ENCODE measurements at places on chromosomes 2 and 18.

DNA sequence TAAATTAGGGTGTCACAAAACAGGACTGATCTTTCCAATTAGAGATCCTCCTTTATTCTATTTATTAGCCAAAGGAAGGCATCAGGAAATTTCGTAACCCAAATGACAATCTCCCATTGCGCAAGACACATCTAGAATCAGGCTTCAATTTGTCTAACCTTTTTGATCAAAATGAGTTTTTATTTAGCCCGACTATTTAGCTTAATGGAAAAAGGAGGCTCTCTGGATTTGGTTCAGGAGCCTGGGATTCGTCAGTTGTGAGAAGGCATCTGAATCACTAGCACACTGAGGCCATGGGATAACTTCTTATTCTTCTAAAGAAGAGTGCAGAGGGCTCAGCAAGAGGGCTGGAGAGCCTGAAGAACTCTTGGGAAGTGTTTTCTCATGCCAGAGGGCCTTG lies 332.1 kb upstream of the ETAA1 start:
- no peak for DNase-seq

DNA sequence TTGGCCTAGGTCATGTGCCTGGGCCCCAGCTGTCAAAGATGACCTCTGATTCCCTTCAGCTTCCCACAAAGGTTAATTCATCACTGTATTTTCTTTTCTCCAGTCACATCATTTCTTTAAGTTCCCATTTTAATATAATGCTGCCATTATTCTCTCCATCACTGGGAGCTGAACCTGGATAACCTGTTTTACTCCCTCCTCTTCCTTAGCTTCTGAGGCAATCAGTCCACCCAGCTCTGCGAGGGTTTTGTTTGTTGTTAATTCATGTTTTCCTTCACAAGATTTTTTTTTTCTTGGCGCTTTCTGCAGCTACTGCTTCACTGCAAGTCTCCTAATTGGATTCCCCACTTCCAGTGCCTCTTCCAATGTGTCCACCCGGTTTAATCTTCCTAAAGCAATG lies 5.1 kb upstream of the EML4 start:
- no peak for DNase-seq

- DNase-seq = no peak
Measured at GRCh38 chr2:164655750-164656149, 34.5 kb upstream of the GRB14 start.

GRCh38 chr2:237181844-237182243 lies 96.2 kb downstream of the COPS8 start:
- no peak for DNase-seq

DNA sequence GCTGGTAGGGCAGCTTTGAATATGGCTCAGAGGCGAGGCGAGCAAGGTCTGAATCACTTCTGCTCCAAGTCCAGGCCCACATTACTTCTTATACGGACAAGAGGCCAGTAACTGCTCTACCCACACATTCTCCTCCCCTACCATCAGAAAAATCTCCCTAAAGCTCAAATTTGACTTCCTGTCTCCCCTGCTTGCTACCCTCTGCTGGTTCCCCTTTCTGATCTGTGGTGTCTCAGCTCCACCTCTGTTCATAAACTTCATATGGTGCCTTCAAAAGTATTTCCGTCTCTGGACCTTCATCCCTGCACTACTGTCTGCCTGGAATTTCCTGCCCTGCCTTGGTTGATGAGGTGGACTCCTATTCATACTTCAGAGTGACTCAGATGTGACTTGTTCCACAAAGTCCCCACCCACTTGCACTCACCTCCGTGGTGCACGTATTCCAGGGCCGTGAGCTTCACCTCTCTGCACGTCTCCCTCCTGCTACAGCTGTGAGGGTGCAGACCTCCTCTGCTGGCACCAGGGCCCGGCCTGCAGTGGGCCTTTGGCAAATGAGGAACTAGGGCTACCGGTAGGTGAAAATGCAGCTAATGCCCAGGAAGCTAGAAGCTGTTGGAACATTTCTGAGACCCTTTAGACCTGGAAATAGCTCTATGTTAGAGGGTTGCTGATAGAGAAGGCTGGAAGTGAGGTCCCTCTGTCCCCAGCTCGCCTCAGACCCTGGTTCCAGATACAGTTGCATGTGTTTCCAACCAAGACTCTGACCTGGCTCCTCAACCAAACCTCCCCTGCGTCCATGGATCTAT lies 24.6 kb upstream of the KCMF1 start:
- no peak for DNase-seq

DNA sequence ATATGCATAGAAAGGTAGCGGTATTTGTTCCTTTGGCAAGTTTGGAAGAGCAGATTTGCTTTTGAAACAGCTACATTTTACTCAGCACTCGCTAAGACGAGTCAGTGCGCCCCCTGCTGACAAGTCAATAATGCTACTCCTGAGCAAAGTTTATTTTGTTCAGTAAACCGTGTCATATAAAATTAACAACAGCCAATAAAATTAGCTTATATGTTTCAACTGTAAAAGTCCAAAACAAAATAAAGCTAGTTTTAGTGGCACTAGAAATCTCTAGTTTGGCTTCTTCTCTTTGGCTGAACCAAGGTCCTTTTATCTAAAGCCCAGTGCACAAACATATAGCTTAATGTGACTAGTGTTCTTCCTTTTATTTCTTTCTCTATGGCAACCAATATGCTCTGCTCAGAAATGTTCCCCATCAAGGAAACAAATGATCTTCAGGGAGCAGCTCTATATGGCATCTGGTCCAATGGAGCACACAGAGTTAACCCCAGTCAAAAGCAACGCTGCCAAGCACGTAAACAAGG lies 4.2 kb upstream of the POU3F3 start:
- DNase-seq = peak; percentile 76

GRCh38 chr2:181363164-181363563 lies 94.0 kb upstream of the ITGA4 start:
- no peak for DNase-seq

DNA sequence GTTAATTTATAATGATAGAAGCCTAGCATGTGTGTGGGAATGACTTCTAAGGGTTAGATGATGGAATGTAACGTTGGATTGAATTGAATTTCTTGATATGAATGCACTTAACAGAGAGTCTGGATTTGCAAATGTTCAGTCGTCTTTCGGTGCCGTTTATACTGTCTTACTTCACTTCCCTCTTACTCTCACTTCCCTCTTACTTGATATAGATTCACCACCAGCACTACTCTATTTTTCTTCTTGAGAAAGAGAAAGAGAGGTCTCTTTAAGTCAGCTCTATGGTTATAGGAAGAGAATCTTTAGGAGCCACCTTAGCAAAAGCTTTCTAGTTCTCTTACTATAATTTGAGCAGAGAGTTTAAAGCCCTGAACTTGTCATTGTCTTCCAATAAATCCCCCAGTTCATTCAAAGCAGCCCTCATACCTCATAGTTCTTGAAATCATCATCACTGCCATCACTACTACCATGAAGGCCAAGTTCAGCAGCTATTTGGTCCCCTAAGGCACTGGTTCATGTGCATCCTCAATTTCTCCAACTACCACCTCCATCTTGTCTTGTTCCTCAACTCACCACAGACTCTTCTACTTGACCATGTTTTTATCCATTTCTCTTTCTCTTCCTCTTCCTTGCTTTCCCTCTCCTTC lies 501.7 kb upstream of the TCF4 start:
- DNase-seq = no peak

DNA sequence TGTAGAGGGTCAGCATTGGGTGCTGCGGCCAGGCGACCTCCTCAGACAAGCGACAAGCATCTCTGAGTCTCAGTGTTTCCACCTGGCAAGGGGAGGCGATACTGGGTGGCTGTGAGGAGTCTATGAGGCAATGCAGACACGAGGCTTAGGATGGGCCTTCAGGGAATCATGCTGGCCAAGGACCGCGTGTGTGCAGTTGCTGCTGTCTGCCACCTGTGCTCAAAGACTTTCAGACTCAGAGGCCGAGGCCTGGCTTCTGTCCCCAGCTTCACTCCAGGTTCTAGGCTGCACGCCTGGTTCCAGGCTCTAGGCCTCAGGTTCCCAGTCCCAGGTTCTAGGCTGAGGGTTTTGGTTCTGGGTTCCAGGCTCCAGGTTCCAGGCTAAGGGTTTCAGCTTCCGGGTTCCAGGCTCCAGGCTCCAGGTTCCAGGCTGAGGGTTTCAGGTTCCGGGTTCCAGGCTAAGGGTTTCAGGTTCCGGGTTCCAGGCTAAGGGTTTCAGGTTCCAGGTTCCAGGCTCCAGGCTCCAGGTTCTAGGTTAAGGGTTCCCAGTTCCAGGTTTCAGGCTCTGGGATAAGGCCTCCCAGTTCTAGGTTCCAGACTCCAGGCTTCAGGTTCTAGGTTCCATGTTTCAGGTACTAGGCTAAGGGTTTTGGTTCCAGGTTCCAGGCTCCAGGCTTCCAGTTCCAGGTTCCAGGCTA lies 14.8 kb downstream of the LRRFIP1 start:
- peak; percentile 59 for DNase-seq

DNA sequence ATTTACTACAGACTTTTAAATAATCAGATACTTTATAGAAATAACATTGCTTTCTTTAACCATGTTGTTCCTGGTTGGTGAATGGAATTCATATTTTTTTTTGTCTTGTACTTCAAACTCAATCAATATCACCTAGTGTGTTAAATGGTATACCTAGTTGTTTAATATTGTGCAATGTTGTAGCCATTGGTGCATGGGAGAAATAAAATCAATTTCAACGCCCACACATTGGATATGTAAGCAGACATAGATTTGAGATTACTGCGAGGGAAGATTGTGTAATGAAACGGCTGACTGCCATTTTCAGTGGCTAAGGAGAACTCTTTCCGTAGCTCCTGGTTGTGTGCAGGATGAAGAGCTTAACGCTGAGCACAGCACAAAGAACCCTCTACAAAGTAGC lies 626.1 kb downstream of the TMEM182 start:
- no peak for DNase-seq

GRCh38 chr18:31943878-31944816 lies 1.2 kb upstream of the TRAPPC8 start:
- DNase-seq = no peak

DNA sequence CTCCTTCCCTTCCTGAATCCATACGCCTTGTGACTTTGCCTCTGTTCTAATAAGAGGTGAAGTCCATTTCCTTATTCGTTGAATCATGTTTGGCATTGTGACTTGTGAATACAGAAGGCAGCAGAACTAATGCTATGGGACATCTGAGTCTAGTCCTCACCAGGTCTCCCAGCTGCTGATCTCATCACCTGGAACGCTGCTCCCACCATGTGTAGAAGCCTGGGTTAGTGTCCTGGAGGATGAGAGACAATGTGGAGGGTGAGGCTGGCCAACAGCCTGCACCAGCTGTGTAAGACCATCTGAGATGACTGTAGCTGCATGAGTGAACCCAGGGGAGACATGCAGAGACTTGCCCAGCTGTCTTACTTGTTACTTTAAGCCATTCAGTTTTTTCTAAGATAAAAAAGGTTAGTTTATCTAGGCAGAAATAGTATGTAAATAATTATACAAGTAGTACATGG lies 3.5 kb upstream of the HAAO start:
- no peak for DNase-seq

DNA sequence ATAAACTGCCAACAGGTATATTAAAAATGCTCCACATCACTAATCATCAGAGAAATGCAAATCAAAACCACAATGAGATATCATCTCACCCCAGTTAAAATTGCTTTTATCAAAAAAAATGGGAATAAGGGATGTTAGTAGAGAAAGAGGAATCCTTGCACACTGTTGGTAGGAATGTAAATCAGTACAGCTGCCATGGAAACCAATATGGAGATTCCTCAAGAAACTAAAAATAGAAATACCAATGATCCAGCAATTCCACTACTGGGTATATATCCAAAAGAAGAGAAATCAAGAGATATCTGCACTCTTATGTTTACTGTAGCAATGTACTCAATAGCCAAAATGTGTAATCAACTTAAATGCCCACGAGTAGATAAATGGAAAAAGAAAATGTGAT lies 40.6 kb downstream of the ZRANB3 start:
- DNase-seq = no peak

DNA sequence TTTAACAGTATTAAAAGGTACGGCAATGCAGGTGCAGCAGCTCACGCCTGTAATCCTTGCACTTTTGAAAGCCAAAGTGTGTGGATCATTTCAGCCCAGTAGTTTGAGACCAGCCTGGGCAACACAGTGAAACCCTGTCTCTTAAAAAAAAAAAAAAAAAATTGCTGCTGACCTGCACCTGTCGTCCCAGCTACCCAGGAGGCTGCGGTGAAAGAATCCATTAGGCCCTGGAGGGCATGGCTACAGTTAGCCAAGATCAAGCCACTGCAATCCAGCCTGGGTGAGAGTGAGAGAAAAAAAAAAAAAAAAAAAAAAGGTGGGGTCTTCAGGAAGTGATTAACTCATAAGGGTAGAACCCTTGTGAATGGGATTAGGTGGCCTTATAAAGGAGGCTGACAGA lies 12.8 kb downstream of the CUL3 start:
- DNase-seq = no peak

DNA sequence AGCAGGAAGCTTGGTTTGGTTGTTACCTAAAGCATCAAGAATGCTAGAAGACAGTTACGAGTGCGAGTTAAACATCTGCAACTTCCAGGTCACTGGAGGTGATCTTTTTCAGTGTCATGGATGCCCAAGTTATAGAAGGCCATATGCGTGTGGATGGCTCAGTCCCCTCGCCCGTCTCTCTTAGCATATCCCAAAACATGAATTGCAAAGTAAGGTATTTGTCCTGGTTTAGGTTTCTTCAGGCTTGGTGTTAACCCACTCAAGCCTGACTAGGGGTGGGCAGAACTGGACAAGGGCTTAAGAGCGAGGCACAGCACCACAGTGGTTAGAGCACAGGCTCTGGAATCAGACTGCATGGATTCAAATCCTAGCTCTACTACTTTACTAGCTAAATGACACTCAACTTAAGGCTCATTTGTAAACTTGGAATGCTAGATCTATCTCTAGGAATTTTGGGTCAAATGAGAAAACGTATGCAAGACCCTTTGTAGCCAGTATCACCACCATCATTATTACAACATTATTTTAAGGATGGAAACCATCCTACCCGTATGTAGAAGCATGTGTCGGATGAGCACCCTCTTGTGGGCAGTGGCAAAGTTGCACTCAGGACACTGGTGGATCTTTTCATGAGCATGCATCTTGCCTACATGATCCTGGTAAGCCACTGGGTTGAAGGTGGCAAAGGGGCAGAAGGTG lies 11.2 kb downstream of the ZNF142 start:
- no peak for DNase-seq

- DNase-seq = no peak
Measured at GRCh38 chr2:99451686-99452085, 38.1 kb downstream of the REV1 start.

- peak; percentile 91 for DNase-seq
Measured at GRCh38 chr2:237474931-237475703, 11.9 kb upstream of the MLPH start.

DNA sequence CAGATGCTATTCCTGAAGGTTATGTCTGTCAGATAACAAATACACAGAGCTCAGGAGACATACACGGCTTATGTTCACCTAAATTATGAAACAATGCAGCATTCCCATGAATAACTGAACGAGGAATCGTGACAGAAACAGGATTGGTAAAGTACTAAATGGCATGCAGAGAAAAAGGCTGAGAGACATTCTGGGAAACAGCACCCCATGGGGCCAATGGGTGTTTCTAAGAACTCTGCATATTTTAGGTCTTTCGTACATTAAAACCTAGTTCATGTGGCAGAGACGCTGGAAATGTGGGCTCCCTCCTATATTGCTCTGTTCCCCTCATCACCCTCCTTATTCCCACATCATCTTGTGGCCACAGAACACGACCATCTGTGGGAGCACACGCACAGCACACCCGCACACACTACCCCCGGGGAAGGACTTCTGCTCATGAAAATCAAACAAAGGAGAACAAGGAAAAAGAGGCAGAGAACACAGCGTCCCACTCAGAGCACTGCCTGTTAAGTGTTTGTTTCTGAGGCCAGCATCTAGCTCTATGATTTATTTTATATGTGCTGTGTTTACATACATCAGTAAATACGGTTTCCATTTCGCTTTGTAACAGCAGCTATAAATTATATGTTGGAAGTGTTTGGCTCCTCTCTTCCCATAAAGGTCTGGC lies 143.6 kb downstream of the AFF3 start:
- no peak for DNase-seq
